ENCODE measurements at places on chromosomes 7 and 10.

DNA sequence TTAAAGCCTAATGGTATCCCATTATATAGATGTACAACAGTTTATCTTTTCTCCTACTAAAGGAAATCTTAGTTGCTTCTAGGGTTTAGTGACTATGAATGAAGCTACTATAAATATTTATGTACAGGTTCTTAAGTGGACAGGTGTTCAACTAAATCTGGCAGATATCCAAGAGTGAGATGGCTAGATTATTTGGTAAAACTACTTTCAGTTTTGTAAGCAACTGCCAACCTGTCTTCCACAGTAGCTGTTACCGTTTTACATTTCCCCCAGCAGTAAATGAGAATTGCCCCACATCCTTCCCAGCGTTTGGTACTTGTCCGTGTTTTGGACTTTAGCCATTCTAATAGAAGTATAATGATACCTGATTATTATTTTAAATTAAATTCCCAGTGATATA is 144.9 kb upstream of the MAGI2 start:
- no peak for DNase-seq

DNA sequence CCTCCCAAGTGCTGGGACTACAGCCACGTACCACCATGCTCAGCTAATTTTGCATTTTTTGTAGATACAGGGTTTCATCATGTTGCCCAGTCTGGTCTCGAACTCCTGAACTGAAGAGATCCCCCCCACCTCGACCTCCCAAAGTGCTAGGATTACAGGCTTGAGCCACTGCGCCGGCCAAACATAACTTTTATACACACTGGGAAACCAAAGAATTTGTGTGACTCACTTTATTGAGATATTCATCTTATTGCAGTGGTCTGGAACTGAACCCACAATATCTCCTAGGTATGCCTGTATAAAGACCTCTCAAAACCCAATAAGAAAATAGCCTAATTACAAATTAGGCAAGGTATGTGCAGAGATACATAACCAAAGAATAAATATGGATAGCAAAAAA is 182.6 kb upstream of the FEZF1 start:
- no peak for DNase-seq

DNA sequence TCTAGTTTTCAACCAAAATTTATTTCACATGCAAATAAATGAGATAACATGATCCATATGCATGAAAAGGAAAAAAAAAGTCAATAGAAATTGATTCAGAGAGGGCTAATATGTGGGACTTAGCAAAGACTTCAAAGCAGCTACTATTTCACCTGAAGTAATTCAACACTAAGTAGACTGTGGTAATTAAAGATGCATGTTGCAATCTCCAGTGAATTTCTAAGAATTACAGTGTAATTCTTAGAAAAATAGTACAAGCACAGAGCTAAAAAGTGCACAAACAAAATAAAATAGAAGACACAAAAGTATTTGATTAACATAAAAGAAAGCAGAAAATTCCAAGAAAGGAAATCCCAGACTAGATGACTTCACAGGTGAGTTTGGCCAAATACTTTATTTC is 25.7 kb downstream of the GPR22 start:
- no peak for DNase-seq

- no peak for DNase-seq
Observed at GRCh38 chr7:136000288-136000913, 23.2 kb upstream of the MTPN start.

GRCh38 chr7:18202315-18203045 is 174.8 kb upstream of the PRPS1L1 start:
- DNase-seq = no peak

DNA sequence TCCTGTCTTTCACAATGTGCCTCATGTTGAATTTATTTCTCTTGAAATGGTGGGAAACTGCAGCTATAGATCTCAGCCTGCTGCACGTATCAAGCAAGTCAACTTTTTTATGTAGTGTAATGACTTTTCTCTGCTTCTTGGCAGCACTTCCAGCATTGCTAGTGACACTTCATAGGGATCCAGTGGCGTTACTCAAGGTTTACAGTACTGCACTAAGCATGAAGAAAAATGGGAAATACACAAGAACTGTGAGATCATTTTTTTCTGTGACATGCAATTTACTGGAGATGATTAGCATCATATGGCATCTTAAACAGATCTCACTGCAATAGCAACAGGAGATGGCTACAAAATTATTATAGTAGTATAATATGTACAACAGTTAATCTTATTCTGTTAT is 90.9 kb downstream of the POLR1F start:
- DNase-seq = no peak

Data from stimulated activated CD8-positive, alpha-beta memory T cell treated with anti-CD3 and anti-CD28 coated beads, Interleukin-2, amount 100 ng/mL, for 1 hour (primary cell).